Activated naive CD4-positive, alpha-beta T cell (primary cell): ENCODE measurements at places on chromosomes 1 and 21.

GRCh38 chr1:24934310-24935195, 4.5 kb upstream of the RUNX3 start:
- no peak for DNase-seq

- no peak for DNase-seq
Measured at GRCh38 chr1:29057700-29058099, 66.0 kb downstream of the TMEM200B start.

DNA sequence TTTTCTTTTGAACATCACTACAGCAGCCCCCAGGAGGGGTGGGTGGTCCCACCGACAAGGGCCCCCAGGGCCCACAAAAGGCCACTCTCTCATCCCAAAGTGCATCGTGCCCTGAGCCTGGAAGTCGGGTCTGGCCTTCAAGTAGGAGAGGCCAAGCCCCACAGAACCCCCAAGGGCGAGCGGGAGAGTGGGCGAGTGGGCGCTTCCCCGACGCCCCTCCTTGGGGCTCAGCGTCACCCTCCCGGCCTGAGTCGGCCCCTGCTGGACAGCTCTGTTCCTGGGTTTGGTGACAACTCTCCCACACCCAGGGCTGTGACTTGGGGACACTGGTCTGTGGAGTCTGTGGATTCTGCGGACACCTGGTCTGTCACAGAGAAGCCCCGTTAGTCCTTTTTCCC, 42.2 kb upstream of the COL18A1 start:
- DNase-seq = no peak

GRCh38 chr21:31847761-31848160, 25.1 kb upstream of the HUNK start:
- no peak for DNase-seq

DNA sequence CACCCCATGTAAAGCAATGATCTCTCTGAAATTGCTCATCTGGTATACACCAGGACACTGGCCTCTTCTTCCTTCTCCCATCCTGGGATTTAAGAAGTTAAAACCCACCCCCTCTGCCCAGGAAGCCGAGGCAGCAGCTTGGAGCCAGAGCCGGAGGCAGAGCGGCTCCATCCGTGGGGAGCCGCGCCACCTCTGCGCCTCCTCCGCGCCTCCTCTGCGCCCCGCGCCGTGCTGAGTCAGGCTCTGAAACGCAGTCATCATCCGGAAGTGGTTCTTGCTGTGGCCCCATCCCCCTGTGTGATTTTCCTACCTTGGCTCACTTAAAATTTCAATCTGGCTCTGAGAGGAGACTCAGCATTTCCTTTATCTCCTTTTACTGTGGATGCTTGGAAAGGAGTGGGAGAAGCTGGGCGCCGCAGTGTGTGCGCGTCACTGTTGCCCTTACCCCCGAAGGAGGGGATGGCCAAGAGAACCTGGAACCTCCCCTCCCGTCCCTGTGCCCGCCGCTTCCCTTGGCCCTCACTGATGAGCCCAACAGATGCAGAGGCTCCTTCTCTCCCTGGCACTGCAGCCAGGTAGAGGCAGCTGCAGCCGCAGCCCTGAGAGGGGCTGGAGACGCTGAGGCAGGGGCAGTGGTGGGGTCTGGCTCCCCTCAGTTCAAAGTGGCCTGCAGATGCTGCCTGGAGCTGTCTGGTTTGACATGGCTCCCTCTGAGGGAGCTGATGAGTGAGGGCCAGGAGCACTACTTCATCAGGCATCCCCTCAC, 15.3 kb upstream of the NPHP4 start:
- no peak for DNase-seq

DNA sequence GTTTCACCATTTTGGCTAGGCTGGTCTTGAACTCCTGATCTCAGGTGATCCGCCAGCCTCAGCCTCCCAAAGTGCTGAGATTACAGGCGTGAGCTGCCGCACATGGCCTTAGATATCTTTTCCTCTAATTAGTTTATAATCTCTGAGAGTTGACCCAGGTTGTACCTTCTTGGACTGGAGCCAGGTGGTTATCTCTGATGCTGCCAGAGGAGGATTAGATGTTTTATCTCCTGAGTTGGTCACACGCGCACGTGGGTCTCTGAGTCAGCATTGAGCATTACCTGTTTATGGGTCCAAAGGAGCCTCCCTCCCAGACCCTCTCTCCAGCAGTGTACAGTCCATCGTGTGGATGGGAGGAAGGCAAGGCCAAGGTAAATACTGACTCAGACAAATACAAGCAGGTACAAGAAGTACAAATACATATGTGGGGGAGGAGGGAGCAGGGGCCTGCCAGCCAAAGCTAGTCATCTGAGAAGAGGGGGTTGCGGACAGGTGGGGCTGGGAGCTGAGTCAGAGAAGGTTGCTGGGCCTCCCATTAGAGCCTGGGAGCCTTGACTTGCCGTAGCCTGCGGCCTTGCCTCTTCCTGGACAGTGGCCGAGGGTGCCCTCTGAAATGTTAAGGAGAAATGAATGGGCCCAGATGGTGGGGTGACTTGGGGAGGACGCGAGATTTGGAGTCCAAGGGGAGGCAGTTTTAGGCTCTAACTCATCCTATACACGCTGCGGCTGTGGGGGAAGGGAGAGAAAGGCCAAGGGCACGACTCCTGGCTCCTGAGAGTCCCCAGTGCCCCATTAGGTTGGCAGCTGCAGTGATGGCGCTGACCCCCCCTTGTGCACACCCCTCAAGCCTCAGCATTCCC, 13.1 kb downstream of the IL6R start:
- DNase-seq = no peak

- no peak for DNase-seq
Measured at GRCh38 chr1:74468982-74469603, 43.3 kb downstream of the LRRC53 start.

DNA sequence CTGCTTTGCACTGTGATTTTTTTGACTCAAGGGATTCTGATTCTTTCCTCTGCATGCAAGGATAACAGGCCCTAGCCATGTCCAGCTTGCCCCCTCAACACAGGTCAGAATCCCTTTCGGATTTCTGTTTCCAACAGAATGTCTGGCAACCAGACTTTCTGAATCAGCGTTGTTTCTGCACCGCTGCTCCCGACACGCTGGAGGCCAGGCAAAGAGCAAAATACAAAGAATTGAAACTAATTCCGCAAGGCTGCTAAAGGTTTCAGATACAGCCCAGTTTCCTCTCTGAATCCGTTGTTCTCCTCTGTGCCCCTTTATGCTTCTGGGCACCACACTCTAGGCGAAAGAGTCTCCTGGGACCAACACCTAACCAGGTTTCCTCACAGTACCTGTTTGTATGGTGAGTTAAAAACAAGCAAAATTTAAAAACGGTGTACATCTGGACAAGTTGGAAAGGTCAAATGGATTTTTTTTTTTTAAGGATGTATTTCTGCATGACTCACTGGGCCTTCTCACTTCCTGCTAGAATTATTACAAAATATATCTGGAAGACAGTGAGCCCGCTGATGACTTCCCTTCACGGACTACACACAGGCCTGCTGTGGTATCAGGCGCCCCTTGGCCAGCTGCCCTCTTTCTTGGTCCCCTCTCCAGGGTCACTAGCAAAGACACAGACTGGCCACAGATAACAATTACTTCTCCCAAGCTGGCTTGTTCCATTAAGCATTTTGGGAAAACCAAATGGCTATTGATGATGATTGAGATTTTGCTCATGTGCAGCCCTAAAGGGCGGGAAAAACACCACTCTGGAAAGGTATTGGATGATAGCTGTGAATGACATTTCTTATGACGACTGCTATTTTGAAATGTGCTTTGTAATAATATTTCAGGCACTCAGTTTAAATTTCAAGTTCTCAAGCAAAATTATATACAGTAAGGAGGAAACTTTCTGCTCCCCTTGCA, 118.3 kb downstream of the TGFB2 start:
- no peak for DNase-seq

GRCh38 chr1:45009296-45009865, 1.7 kb downstream of the HECTD3 start:
- no peak for DNase-seq

DNA sequence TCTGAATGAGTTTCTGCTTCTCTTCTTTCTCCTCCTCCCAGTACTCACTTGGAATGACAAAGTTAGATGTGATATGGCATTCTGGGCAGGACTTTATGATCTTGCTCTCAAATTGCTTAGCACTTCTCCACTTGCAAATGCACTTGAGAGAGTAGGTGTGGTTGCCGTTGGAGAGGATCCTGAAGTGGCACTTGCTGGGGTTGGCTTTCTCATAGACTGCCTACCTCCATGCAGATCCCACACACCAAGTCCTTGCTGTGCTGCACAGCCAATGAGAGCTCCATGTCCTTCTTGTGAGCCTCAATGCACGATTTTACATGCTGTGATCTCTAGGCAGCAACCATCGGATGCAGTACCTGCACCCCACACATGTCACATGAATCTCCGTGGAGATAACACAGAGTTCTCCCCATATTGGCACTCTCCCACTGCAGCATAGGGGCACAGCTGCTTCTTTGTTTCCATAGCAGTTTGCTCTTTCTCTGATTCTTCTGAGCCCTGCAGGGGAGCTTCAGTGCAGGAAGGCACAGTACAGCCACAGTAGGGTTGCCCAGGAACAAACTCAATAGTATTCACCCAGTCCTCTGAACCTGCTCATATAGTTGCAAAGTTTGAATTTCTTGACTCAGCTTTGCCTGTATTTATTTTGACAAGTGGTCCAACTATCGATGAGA, 45.2 kb downstream of the ZNF691 start:
- DNase-seq = no peak

GRCh38 chr1:15618077-15618654, 908 bp downstream of the DDI2 start:
- no peak for DNase-seq

- no peak for DNase-seq
Measured at GRCh38 chr21:44527156-44527982, 12.6 kb downstream of the KRTAP10-1 start.

DNA sequence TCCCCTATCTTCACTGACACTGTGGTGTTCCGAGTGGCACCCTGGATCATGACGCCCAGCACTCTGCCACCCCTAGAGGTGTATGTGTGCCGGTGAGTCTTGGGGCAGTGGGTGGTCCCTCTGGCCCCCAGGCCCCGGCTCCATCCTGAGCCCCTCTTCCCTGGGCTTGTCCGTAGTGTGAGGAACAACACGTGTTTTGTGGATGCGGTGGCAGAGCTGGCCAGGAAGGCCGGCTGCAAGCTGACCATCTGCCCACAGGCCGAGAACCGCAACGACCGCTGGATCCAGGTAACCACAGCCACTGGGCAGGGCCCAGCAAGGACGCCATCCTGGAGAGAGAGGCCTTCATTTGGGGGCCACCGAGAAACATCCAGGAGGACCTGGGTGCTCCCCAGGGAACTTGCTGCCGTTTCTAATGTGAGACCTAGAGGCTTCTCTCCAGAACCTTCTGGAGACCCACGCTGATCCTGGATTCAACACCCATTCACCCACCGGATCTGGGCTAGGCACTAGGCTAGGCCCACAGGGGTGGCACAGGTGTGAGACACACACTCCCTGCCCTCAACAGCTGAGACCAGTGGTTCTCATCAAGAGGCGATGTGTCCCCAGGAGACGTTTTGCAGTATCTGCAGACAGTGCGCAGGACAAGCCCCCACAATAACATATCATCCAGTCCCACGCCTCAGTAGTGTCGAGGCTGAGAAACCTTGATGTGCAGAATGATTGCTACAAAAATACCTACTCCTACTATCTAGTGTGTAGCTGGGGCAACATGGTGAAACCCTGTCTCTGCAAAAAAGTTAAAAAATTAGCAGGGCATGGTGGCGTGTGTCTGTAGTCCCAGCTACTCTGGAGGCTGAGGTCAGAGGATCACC, 22.2 kb downstream of the PADI3 start:
- DNase-seq = no peak

GRCh38 chr1:59434336-59434735, 137.4 kb downstream of the FGGY start:
- DNase-seq = no peak

DNA sequence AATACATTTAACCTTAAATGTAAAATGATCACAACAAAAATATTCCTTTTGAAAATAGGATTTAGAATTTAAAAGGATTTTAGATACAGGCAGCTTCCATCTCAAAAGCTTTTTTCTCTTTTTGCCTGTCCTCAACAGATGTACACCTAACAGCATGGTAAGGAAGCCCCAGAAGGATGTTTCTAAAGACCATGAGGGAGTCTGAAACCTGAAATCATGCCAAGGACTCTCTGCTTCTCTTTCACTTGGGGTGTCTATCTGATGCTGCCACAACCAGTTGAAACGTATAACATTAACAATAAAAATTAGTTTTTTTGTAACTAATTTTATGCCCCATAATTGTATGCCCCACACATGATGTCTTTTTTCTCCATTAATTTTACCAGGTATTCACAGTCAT, 5.4 kb upstream of the ZNF281 start:
- DNase-seq = no peak

GRCh38 chr1:195733408-195733807, 874.8 kb downstream of the KCNT2 start:
- no peak for DNase-seq

- no peak for DNase-seq
Measured at GRCh38 chr21:19807201-19807600, 1191.0 kb upstream of the NCAM2 start.

- no peak for DNase-seq
Measured at GRCh38 chr1:156912310-156912709, 8.1 kb upstream of the LRRC71 start.

- DNase-seq = no peak
Measured at GRCh38 chr1:151702936-151703335, 13.7 kb downstream of the CELF3 start.

DNA sequence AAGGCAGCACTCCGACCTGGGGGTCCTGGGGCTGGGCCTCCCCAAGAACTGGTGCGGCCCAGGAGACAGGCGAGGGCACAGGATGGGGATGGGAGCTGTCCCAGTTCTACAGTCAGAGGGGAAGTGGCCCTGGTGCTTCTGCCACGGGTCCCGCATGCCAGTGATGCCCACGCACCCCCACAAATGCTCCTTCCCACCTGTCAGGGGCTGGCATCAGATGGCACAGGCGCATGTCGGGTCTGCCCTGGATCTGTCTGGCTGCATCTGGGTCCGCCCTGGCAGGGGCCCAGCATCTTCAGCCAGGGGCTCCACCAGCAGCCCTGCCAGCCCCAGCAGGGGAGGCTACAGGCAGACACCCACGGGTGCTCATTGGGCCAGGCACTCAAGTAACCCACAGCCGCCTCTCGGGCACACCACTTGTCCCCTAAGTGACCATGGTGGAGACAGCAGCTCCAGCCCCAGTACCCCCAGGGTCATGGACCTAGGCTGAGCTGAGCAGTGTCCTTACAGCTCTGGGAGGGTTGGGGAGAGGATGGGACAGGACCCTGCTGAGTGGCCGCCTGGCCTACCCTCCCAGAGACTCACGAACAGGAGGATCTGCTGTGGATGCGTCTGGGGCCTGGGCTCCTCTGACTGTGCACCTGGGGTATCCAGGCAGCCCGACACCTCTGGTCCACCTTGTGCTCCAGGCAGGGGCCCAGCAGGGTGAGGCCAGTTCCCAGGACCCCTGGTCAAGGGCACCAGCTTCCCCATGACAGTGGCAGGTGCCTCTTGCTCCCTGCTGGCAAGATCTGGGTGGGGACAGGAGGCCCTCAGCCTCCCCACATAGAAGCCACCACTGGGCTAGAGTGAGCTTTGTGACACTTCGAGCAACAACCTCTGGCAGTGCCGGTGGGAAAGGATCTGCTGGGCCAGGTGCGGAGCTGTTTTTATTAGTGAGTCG, 5.4 kb downstream of the SMIM1 start:
- no peak for DNase-seq
